NCI-H1417 treated with DMSO at 0.1 percent for 48 hours (cell line): ENCODE measurements at places on chromosomes 16 and 17.

DNA sequence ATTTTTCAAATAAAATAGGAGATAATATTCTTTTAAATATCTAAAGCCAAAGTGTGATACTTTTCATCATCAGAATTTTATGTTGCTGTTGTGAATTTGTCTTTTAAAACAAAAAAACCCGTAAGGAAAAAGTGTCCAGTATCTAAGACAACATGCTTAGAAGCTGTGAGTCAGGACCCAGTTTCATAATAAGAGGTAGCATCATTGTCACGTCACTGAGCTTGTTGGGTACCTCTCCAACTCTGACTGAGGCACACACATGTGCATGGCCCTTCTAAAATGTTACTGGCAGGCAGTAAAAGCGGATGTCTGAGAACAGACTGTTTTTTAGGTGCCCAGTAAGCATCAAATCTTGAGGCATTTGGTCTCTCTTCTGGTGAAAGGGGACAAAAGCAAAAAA lies 2.5 kb downstream of the CIAPIN1 start:
- no peak for DNase-seq

DNA sequence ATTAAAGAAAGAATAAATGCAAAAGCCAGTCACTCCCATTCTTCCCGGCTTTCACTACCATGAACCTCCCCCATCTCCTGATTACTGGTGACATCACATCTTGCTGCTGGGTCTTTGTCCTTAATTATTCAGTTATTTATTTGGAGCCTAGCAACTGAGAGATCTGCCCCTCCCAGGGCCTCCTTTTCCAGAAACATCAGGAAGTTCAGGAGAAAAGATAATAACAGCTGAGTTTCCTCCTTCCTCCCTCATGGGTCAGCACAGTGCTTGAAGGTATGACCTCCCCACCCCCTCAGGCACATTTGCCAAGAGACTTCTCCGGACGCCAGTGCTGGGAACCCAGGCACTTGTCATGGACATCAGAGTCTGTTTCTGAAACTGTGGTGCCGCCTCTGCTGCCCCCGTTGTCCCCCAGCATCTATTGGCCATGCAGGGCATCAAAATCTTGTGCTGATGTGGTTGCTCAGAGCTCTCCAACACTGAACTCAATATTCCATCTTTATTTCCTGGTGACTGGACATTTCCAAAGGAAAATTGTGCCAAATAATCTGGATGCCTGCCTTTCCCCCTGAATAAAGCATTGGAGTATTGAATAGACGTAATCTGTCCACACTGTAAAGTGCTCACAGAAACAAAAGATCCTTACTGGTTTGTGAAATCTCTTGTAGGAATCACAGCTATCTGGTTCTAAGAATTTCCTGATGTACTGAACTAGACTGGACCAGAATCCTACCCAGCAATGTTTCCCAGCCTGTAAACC lies 71.8 kb downstream of the ZNF18 start:
- DNase-seq: no peak

DNA sequence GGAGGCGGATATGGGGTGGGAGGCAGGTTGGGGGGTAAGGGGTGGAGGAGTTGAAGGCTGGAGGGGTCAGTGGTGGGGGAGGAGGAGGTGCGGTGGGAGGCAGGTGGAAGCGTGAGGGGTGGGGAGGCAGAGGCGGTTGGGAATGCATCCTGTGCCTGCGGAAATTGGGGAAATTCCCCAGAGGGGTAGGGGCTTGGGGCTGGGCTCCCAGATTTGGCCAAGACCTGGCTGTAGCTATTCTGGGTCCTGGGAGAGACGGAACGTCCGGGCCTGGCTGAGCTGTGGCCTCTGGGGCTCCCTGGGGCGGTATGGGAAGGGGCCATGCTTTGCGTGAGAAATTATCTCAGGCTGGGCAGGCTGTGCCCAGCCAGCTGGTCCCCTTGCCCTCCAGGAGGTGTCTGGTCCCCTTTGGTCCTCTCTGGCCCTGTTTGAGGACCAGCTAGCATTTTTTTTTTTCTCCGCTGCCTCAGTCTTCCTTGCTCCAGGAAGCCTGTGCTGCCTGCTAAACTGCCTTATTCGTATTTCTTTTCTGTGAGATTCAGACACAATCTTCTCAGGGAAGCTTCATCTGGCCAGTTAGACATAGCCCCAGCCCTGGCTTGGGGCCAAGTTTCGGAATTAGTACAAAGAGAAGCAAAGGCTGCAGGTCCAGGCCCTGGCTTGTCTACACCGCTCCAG lies 7.3 kb upstream of the TRPV2 start:
- DNase-seq: no peak

DNA sequence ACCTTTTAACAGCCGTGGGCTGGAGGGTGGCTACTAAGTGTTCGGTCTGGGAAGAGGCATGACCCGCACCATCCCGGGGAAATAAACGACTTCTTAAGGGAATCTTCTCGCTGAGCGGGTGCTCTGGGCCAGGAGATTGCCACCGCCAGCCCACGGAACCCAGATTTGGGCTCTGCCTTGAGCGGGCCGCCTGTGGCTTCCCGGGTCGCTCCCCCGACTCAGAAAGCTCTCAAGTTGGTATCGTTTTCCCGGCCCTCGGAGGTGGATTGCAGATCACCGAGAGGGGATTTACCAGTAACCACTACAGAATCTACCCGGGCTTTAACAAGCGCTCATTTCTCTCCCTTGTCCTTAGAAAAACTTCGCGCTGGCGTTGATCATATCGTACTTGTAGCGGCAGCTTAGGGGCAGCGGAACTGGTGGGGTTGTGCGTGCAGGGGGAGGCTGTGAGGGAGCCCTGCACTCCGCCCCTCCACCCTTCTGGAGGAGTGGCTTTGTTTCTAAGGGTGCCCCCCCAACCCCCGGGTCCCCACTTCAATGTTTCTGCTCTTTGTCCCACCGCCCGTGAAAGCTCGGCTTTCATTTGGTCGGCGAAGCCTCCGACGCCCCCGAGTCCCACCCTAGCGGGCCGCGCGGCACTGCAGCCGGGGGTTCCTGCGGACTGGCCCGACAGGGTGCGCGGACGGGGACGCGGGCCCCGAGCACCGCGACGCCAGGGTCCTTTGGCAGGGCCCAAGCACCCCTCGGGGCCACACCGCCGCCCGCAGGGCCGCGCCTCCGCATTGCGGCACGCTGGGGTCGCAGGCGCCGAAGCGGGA lies 3.6 kb upstream of the CBX4 start:
- DNase-seq: no peak

DNA sequence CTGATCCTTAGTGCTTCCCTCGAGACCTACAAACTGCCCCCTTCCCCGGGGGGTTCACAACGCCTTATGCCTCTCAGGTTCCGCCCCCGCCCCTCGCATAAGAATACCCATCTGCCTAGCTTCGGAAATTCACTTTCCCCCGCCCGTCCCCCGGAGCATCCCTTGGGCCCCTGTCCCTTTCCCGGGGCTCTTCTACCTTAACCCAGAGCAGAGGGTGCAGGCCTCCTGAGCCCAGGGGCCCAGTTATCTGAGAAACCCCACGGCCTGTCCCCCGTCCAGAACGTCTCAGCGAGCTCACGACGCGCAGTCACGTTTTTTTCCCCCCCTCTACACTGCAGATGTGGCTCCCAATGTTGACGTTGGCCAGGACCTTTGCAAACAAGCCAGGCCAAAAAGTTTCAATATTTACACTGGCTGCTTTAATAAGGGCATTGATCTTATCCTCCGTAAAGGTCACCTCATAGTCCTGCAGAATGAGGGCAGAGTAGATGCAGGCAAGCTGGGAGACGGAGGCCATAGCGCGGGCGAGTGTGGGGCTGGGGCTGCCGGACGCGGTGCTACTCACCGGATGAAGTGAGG lies 1.4 kb upstream of the NBR1 start:
- DNase-seq: no peak

- DNase-seq: no peak
Measured at GRCh38 chr16:54282928-54283724, 3.5 kb downstream of the IRX3 start.

DNA sequence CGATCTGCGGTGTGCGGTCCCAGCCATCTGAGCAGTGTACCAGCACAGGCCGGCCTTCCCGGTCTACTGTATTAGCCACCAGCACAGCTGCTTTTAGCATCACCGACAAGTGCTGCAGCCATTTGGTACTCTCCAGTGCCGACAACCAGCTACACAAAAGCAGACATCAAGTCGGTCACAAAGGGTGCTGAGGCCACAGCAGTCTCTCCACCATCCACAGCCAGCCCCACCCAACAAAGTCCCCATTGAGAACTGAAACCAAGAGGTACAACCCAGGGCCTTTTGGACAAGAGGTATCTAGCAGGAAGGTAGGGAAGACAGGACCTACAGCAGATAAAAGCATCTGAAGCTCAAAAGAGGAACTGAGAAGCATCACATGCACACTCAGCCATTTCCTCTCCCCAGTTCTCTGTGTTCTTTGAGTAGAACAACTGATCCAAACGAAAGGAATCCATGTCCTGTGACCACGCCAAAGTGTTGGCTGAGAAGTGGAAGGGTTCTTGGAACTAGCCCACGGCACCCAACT lies 9.5 kb downstream of the MTMR4 start:
- no peak for DNase-seq

DNA sequence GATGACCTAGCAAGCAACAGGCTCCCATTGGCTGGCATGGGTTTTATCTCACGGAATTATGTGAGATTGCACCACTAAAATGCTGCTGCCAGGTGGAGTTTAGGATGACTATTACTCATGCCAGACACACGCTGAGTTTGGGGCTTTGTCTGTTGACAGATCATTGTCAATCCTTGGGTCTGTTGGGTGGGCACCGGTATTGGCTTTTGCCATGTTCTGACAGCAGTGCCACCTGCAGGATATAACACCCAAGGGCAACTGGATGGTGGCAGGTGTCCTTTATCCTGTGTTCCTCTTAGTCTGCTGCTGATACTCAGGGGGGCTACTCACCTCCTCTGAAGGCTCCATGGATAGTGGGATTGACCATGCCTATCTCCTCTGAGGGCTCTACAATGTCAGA lies 221.6 kb upstream of the DYNLRB2 start:
- DNase-seq: no peak

DNA sequence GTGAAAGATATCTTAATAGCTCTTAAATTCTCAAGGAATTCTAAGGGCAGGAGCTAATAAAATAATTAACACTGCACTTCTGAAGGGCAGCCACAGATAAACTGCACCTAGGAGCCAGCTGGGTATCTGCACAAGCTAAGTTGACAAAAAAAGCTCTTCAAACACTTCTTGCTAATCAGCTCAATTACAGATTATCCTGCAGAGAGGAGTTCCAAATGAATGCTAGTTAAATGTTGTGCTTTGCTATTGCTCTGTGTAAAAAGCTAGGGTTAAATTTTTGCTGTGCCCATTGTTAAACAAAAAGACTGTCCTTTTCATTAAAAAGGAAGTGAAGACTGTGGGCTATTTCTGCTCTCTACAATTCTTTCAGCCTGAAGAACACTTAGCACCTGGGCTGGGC lies 158.5 kb upstream of the SHISA6 start:
- DNase-seq: no peak

GRCh38 chr17:74864866-74865395 lies 5.2 kb upstream of the GRIN2C start:
- DNase-seq: no peak
